ENCODE measurements at places on chromosomes 13 and 19.

- no peak for DNase-seq
These were observed 93.2 kb downstream of the TSHZ3 start for GRCh38 chr19:31255831-31256592.

DNA sequence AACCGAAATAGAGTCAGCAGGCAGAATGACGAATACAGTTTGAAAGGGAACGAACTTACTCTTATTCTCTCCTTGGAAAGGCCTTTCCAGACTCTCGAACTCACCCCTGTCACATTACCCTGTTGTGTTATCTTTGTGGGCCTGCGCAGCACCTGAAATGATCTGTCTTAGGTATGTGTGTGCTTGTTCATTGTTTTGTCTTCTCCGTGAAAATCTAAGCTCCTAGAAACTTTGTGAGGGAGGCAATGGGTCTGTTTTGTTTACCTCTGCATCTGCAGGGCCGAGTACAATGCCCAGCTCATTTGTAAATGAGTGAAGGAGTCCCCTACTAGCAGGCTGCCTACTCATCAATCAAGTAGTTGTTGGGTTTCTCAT, 19.6 kb downstream of the HMGB1 start:
- DNase-seq: peak; percentile 38

DNA sequence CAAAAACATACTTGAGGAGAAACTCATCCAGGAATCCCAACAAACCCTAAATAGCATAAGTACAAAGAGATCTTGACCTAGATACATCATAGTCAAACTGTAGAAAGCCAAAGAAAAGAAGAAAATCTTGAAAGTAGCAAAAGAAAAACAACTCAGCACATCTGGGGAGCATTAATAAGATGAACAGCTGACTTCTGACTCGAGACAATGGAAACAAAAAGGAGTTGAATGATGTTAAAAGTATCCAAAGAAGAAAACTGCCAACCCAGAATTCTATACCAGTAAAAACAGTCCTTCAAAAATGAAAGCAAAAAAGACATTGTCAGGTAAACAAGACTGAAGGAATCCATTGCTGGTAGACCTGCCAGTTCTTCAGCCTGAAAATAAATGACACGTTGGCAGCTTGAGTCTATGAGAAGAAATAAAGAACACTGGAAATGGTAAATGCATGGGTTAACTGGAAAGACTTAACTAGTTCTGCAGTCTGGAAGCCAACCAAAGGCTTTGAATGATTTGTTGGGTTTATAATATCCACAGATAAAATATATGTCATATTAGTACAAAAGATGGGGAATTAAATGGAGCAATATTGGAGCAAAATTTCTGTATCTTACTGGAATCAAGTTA, 46.8 kb downstream of the TSSK6 start:
- DNase-seq: no peak

- no peak for DNase-seq
These were observed 19.9 kb upstream of the RSPH6A start for GRCh38 chr19:45834970-45835369.

- DNase-seq: no peak
These were observed 174.4 kb downstream of the SLC7A1 start for GRCh38 chr13:29421118-29421517.

DNA sequence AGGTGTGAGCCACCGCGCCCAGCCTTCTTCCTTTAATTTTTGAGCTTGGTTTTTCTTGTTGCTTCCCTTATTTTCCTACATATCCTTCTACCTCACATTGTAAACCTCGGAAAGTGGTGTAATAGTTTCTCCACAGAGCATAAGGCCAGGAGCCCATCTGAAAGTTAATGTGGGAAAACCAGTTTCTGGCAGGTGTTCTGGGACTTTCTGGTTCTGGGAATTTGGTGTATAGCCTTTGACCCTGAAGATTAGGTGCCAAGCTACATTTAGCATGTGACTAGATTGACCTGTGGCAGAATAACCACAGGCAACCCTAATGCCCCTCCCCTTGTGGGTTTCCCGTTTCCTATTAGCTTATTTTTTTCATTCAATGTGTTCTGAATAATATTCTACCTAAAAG, 8.7 kb downstream of the POP4 start:
- DNase-seq: no peak

- DNase-seq: no peak
These were observed 99.0 kb upstream of the TSHZ3 start for GRCh38 chr19:31448221-31448657.

DNA sequence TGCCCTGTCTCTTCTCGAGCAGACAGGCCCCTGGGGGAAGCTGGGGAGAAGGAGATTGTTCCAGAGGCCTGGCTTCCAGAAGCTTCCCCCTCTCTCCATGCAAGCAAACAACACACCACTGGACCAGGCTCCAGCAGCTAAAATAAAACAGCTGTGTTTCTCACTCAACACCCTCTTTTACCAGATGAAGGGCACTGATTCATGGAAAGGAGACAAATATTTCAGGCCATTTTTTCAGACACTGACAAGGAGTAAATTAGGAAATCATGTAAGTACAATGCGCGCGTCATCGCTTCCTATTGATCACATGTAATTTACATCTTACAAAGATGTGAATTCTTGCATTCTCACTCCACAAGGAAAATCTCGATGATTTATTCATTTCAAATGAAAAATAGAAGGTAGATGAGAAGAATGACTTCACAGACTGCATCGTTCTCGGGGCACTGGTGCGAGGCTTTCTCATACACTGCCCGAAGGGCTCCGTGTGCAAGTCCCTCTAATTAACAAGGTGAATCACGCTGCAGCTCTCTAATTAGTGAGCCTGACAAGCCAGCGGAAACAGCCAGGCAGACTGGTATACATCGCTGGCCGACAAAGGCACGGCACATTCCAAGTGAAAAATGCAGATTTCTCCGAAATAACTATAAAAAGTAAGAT, 153.6 kb downstream of the KCTD15 start:
- no peak for DNase-seq

GRCh38 chr13:44234566-44234965, 139.1 kb upstream of the SERP2 start:
- DNase-seq: no peak

All from GM10248 (cell line).